ENCODE measurements at places on chromosomes 7 and 10.

DNA sequence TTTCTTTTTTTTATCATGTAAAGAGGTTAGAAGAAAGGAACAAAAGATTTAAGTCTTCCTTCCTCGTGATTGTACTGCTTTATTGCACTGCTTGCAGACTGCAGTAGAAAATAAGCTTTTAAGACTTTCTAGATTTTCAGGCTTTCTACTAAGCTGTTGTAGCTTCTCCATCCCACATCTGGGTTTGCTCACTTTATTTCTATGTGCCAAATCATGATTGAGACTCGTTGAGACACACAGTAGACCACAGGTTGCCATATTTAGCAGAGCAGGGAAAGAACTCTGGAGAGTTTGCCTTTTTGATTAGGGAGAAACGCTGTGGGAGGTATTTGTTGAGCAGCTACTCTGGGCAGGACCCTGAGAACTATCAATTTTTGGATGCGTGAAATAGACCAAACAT lies 89.2 kb upstream of the BTBD16 start:
- H3K27me3 ChIP-seq, result no peaks in the 10 kb centered on the region
- no peak for DNase-seq
- no peak overlapping the region for H3K27ac ChIP-seq
- H3K4me3 ChIP-seq, result no peak overlapping the region

GRCh38 chr7:93578762-93579161 lies 4.2 kb upstream of the CALCR start:
- peaks cover 47% of the 10 kb centered on the region for H3K27me3 ChIP-seq
- no peak overlapping the region for H3K27ac ChIP-seq
- DNase-seq, result no peak
- H3K4me1 ChIP-seq, result no peaks in the 10 kb centered on the region
- no peak overlapping the region for H3K4me3 ChIP-seq

- no peaks in the 10 kb centered on the region for H3K36me3 ChIP-seq
- H3K27me3 ChIP-seq, result no peaks in the 10 kb centered on the region
- peak overlapping the region; percentile 47 for H3K27ac ChIP-seq
- peak overlapping the region; percentile 3 for H3K4me3 ChIP-seq
- DNase-seq, result no peak
Observed at GRCh38 chr7:155961241-155962190, 149.3 kb upstream of the SHH start.

DNA sequence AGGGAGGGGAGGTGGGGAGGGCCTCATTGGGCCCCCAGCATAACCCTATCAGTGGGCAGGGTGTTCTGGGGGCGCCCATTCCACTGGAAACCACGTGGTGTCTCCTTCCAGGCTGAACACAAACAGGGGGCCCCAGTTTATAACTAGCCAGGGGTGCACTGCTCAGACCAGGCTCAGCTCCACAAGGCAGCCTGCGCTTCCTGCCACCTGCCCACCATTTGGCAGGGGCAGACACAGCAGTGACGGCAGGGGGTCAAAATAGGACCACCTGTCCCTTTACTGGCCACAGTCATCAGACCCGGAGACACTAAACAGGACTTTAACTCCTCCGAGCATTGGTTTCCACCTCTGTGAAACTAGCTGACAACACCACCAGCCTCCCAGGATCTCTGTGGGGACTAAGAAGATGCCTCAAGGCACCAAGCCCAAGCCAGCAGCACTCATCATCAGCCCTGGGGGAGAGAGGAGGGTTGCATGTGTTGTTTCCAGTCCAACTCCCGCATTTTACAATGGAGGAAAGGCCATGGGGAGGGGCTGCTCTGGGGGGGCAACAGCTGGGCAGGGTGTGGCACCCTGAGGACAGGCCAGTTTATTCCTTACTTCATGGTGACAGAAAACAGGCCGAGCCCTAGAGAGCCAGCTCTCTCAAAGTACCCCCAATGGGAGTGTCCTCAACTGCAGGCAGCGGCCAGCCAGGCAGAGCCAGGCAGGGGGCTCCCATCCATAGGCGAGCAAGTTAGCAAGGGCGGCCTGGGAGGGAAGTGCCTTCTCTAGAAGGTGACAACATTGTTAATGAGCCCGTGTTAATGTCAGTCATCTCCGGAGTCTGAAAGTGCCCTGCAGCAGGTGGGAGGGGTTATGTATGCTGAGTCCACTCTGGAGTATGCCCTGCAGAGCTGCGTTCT lies 127.6 kb downstream of the TNS3 start:
- no peak for DNase-seq

DNA sequence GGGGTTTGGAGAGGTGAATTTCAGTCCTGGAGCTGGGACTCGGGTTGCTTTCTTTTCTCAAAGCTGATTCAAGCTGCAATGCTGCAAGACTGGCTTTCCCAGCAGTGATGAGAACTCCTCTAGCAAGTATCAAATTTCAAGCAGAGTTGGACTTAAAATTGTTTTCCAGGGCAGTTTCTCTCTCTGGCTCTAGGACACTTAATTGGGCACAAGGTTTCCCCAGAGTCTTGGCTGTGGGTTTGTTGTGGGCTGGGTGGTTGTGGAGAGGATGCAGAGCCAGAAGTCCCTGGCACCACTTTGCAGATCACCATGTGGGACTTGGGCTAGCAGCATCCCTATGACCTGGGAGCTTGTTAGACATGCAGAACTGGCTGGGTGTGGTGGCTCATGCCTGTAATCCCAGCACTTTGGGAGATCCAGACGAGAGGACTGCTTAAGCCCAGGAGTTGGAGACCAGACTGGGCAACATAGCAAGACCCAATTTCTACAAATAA lies 16.8 kb downstream of the AKR1B15 start:
- no peaks in the 10 kb centered on the region for H3K27me3 ChIP-seq
- no peak overlapping the region for H3K27ac ChIP-seq
- no peaks in the 10 kb centered on the region for H3K36me3 ChIP-seq

DNA sequence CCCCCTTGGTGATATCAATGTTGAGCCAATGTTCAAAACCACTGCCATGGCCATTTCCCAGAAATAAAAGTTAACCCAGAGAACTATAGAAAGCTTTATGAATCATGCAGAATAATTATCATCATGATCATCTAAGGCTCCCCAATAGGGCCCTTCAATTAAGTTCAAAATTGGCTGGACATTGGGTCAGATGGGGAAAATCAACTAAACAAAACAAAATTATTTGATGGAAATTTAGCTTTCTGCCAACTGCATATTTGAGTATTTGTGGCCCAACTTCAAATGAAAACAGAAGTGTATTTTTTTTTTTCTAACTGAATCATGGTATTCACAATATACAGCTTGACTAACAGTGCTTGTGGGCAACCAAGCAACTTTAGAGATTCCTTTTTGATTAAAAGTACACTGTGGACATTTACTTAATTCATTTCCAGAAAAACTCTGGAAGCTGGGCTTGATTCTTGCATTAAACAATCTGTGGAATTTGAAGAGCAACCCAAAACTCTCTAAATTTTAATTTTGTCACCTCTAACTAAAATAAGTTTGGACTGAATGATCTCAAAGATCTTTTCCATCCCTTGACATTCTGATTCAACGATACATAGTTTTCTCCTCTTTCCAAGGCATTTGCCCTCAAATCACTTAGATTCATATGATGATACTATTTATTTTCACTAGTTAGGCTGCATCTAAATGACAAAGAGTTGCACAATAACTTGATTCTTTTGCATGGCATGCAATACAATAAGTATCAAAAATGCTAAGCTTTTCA lies 203.2 kb downstream of the AHR start:
- no peak for DNase-seq
- no peaks in the 10 kb centered on the region for H3K27me3 ChIP-seq
- peaks cover 9% of the 10 kb centered on the region for H3K4me1 ChIP-seq
- no peak overlapping the region for H3K4me3 ChIP-seq

- H3K27me3 ChIP-seq, result no peaks in the 10 kb centered on the region
- peaks cover 19% of the 10 kb centered on the region for H3K36me3 ChIP-seq
- peak overlapping the region; percentile 57 for H3K4me3 ChIP-seq
- peaks cover 77% of the 10 kb centered on the region for H3K4me1 ChIP-seq
- peak; percentile 80 for DNase-seq
Observed at GRCh38 chr7:27179030-27179429, 4.9 kb upstream of the HOXA10 start.

- DNase-seq, result no peak
- H3K27ac ChIP-seq, result no peak overlapping the region
- peaks cover 7% of the 10 kb centered on the region for H3K27me3 ChIP-seq
Observed at GRCh38 chr7:28993371-28993770, 35.2 kb upstream of the TRIL start.

- no peak overlapping the region for H3K4me3 ChIP-seq
- no peak overlapping the region for H3K27ac ChIP-seq
- peak; percentile 29 for DNase-seq
Observed at GRCh38 chr7:39017369-39017915, 39.7 kb downstream of the POU6F2 start.

- no peak overlapping the region for H3K4me3 ChIP-seq
- no peak overlapping the region for H3K27ac ChIP-seq
- H3K4me1 ChIP-seq, result peaks cover 35% of the 10 kb centered on the region
- DNase-seq, result no peak
Observed at GRCh38 chr10:21368728-21369425, 156.6 kb downstream of the SKIDA1 start.

DNA sequence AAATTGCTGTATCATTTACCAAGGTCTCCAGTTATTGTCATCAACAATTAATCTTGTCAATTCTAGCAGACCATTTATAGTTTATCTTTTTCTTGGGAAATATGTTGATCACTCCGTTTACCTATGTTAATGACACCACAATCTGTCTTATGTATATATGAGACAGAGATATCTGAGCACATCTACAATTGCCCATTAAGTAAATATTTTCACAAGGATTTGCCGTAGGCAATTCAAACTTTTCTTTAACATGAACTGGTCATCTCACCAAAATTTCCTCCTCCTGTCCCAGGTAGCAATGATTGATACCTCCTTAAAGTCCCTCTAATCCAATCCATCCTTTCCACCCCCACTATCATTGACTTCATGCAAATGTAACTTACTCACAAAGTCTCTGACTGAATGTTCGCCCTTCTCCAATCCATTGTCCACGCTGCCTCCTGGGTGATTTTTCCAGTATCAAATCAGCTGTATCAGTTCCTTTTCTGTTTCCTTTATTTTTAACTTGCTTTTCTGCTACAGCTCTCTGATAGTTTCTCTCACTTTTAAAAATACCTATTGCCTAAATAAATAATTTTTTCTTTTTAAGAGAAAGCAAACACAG lies 138.3 kb downstream of the GNAT3 start:
- no peak for DNase-seq
- H3K4me3 ChIP-seq, result no peak overlapping the region
- H3K36me3 ChIP-seq, result no peaks in the 10 kb centered on the region
- no peaks in the 10 kb centered on the region for H3K27me3 ChIP-seq
- no peak overlapping the region for H3K27ac ChIP-seq

DNA sequence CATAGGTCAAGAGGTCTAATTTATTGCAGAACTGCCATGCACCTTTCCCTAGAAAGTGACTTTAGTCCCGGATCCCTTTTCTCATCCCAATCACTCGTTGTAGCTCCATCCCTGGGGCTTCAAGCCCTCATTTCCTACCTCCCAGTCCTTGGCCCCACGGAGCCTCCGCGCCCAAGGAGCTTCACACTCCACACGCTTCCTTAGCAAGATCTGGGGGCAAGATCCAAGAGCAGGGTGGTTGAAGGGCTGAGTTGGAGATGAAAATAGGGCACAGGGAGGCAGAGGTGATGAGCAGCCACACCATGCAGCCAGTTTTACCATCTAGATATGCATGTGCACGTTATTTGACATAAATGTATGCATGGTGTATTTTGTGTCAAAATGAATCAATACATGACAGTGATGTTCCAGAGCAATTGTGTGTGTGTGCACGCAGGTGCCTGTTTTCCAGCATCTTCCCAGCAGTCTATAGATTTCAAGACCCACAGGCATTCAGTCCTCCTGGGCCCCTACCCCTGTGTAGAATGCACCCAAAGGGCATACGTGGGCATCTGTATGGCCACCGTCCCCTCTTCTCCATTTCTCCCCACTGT lies 6.0 kb upstream of the TRPV6 start:
- no peaks in the 10 kb centered on the region for H3K36me3 ChIP-seq
- no peak overlapping the region for H3K27ac ChIP-seq
- H3K4me1 ChIP-seq, result no peaks in the 10 kb centered on the region
- H3K4me3 ChIP-seq, result no peak overlapping the region
- H3K27me3 ChIP-seq, result peaks cover 8% of the 10 kb centered on the region
- no peak for DNase-seq

DNA sequence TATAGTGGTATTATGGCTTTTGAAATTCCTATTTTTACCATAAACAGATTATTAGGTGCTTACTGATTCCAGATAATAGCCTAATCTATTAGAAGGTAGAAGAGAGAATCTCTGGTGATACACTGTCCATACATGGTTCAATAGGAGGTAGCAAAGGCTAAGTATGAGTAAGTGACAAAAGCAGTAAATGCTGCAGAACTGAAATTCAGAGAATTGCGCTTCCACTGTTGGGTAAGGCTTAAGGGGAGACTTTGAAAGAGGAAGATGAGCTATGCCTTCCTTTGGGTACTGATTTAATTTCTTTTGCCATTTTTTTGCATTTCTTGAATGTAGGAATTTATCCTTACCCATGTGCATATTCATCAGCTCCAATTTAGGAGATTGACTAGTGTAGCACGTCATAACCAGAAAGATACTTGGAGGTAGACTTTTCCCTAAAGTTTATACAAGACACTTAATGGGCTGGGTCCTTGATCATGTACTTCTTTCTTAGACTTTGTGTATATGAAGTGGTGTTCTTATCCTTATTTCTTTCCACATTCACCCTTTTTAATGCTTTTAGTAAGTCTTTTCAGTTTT lies 15.3 kb downstream of the MKLN1 start:
- H3K4me1 ChIP-seq, result no peaks in the 10 kb centered on the region
- no peaks in the 10 kb centered on the region for H3K27me3 ChIP-seq
- H3K4me3 ChIP-seq, result no peak overlapping the region
- peaks cover 12% of the 10 kb centered on the region for H3K36me3 ChIP-seq
- no peak overlapping the region for H3K27ac ChIP-seq

- no peak overlapping the region for H3K27ac ChIP-seq
- peaks cover 64% of the 10 kb centered on the region for H3K36me3 ChIP-seq
- no peaks in the 10 kb centered on the region for H3K4me1 ChIP-seq
- no peak overlapping the region for H3K4me3 ChIP-seq
- no peak for DNase-seq
Observed at GRCh38 chr7:130865408-130866236, 131.6 kb upstream of the KLF14 start.

DNA sequence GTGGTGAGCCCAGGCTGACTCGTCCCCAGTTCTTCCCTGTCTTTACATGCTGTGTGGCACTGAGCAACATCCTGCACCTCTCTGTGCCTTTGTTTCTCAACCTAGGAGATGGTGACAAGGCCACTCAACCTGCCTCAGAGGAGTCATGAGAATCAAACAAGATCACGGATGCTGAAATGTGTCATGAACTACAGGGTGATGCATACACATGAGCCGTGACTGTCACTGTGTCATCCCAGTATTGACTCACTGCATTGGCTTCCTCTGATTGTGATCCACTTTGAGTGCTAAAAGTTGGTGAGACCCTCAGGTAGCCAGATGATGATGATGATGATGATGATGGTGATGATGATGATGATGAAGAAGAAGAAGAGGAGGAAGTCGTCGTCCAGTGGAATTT lies 11.5 kb downstream of the C10orf71 start:
- no peak for DNase-seq
- H3K27ac ChIP-seq, result no peak overlapping the region
- no peak overlapping the region for H3K4me3 ChIP-seq
- no peaks in the 10 kb centered on the region for H3K4me1 ChIP-seq
- H3K27me3 ChIP-seq, result no peaks in the 10 kb centered on the region
